ENCODE measurements at places on chromosomes 7 and 10.

DNA sequence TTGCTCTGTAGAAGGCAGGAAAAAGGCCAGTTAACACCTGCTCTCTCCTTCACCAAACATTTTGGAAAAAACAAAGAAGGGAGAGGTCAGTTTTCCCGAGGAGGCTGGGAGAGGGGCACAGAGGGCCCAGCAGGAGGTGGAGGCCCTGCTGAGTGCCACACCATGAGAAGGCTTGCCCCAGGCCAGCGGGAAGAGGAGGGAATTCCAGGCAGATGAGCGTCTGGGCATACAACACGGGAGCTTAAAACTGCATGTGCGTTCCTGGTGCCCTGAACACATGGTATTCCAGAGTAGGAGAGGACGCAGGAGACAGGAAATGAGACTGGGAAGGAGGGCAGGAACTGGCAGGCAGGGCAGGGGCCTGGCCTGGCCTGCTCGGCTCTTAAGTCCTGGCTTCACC, 182.4 kb downstream of the CCDC3 start:
- DNase-seq = no peak

- no peak for DNase-seq
Measured at GRCh38 chr7:98210513-98211220, 572 bp upstream of the BHLHA15 start.

GRCh38 chr10:34696423-34696822, 118.7 kb downstream of the PARD3 start:
- DNase-seq = no peak

GRCh38 chr7:1595027-1595426, 25.2 kb upstream of the PSMG3 start:
- no peak for DNase-seq

DNA sequence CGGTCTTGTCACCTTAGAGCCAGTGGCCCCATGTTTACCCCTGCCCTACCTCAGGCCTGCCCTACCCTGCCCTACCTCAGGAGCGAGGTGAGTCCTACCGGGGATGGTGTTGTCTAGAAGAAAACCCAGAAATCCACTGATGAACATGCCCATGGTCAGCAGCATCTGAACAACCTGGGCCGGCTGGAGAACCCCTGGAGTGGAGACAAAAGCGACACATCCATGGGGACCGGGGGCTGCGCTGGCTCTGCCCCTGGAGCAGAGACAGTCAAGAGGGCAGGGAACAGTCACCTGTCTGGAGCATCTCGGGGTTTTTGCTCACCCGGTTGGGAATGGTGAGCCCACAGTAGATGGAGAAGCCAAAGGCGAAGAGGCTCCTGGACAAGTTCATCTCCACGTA, 36.3 kb downstream of the STRA8 start:
- DNase-seq = no peak

GRCh38 chr10:3068968-3069737, 1.8 kb downstream of the PFKP start:
- DNase-seq = no peak

- DNase-seq = no peak
Measured at GRCh38 chr10:30915146-30915545, 116.5 kb downstream of the ZNF438 start.

DNA sequence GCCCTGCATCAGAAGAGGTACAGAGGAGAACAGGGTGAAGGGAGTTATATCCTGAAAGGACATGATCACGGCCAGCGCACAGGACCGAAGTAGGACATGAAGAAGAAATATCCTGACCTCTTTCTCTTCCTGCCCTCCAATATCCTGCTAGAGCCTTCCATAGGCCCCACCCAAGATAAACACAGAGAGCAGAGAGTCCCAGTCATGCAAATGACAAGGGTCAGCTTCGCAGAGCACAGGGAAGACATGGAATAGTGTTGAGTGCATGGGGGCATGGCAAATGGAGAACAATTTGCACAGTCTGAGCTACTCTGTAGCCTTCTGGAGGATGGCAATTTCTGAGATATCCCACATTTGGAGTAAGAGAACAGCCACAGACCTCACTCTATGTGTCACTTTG, 371.4 kb downstream of the GRM8 start:
- no peak for DNase-seq

- DNase-seq = no peak
Measured at GRCh38 chr7:149245244-149245643, 5.8 kb downstream of the ZNF212 start.

GRCh38 chr7:141209454-141209853, 135.6 kb downstream of the TMEM178B start:
- no peak for DNase-seq

GRCh38 chr7:43905209-43905946, 1.0 kb downstream of the URGCP start:
- peak; percentile 81 for DNase-seq

DNA sequence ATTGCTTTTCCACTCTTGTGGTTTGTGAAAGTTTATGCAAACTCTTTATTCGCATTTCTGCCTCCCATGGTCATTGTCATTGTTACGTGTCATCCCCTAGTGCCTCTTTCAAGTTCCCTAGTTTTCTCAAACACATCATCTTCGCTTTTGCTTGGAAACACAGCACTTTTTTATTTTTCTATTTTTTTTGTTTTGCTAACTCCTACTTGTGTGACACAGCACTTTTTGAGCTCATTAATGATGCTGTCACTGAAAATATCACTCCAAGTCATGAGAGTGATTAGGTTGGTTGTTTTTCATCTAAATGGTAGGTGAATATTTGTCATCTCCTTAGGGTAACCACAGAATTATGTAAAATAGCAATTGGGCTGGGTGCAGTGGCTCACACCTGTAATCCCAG, 8.5 kb upstream of the STX1A start:
- DNase-seq = no peak

DNA sequence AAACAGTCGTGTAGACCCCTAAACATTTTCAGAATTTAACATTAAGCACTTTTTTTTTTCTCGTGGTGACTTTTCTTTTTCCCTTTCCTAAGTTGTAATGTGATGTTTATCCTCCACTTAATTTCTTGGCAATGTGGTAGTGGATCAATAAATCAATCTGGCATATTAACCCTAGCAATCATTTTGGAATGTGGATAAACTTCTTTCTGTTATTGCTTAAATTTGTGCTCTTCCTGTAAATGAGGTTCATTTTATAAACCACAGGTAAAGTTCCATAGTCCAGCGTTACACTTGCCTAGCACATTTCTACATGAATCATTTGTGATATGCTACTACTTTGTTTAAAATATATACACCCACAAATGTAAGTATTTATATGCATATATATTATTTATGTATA, 247.4 kb upstream of the ETV1 start:
- no peak for DNase-seq

GRCh38 chr7:117011419-117012260, 58.3 kb downstream of the ST7 start:
- DNase-seq = no peak

DNA sequence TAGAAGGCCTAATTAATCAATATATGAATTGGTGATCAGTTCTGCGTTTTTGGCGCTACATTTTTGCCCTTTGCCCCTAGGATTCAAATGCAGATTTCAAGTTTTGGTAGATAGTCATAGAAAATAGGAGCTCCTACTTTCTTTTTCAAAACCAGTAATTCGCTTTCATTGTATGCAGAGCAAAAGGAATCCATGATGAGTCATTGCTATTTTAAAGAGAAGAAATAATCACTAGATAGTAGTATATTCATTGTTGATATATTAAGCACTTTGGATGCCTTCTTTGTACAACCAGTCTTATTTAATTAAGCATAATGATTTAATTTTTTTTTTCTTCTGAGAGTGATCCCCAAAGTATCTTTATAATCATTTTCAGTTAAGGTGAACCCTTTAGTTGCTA, 50.3 kb downstream of the CSTF2T start:
- DNase-seq = no peak

GRCh38 chr10:48509974-48510692, 94.7 kb downstream of the ARHGAP22 start:
- DNase-seq = peak; percentile 36

- no peak for DNase-seq
Measured at GRCh38 chr7:122869260-122869659, 17.0 kb downstream of the CADPS2 start.

DNA sequence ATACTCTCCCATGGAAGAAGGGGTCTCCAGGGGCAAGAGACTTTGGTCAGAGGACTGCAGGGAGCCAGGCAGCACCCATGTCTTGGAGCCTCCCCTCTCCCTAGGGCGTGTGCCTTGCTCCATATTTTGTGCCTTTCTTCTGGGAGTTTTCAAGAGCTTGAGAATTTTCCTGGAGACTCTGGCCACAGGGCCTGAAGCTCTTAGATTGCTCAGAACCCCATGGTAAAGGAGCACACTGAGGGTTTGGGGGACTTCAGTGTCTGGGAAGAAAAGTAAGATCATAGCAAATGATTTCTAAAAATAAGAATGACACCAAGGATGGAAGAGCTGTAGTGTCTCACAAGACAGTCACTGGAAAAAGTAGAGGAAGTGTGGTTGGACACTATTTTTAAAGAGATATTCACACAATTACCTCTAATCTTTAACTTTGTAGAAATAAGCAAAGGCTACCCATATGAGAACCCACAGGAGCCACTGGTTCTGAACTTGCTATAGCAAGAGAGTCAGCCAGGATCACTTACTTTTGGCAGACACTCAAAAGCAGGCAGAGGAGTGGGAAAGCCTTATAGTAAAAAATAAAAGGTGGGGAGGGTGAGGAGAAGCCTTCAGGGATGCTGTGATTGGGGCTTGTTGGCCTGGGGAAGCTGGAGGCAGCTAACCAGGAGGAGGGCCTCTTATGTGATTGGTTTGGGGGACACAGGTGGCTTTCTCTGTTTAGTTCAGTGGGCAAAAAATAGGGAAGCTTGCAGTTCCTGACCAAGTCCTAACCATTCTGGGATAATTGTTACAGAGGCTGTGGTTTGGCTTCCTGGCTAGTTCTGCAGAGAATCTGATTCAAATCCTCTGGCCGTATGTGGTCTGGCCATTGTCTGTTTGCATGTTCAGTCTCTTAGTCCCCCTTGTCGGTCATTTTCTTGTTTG, 5.1 kb upstream of the CSGALNACT2 start:
- DNase-seq = no peak

DNA sequence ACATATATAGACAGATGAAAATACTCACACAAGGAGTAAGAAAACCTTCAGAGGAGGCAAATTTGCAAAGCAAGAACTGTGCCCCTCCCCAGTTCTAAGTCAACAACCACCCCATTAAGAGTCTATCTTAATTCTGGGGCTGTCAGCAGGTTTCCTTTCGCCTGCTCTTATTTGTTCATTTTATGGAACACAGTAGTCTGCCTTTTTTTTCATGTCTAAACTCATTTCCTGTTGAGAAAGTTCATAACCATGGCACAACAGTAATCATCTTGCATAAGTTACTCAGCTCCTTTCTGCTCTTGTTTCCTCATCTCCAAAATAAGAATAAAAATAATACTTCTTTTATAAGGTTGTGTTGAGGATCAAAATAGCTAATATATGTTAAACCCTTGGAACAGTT, 25.8 kb upstream of the AMPH start:
- DNase-seq = no peak

- DNase-seq = no peak
Measured at GRCh38 chr7:17312641-17313040, 14.2 kb downstream of the AHR start.

- no peak for DNase-seq
Measured at GRCh38 chr10:23459308-23459939, 20.5 kb downstream of the OTUD1 start.

DNA sequence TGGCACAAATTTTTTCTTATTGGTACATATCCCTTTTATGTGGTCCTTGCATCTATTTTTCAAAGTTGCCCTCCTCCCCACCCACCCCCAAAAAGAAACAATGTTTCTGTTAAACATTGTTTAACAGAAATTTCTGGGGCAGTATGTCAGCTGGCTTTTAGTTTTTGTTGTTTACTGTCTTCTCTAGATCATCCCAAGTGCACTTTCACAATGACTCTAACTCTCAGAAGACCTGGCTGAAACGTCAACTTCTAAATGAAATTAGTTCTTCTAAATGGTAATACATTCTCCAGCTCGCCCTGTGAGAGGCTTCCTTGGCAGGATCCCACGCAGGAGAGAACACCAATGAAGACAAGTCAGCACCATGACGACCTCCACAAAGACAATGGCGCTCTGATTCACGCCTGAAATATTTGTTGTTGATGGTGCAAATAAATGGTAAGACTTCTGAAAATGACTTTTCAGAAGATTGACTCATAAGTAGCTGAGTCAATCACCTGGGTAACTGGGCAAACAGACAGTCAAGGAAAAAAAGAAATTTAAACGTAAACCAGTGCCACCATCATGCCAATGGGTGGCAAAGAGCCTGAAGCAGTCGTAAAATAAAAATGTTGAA, 293.7 kb downstream of the FZD1 start:
- DNase-seq = no peak

DNA sequence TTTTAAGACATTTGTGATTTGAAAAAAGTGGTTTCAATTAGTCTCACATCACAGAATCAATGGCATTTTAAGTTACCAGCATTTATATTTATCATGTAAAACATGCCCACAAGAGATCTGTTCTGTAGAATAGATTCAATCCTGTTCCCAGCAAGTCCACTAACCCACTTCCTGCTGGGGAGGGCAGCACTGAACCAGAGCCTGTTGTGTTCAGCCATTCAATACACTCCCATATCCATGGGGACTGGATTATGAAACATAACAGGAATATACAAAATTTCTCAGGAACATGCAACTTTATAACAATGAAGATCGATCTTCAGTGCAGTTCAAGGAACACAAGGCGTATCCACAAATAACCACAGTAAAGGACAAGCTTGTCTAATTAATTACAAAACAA, 24.4 kb upstream of the ANK3 start:
- DNase-seq = no peak

DNA sequence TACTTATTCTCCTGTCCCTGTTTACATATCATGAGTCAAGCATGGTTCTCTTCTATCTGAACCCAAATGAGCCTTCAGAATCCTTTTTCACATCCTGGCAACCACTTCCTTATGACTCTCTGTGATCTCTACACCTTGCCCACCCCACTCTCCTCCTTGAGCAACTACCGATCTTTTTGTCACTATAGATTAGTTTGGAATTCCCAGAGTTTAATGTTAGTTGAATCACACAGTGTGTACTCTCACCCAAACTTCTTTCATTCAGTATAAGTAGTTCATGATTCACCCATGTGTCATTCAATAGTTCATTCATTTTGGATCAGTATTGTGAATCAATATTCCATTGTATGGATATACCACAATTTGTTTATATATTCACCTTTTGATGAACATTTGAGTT, 55.3 kb downstream of the TFAM start:
- DNase-seq = no peak

DNA sequence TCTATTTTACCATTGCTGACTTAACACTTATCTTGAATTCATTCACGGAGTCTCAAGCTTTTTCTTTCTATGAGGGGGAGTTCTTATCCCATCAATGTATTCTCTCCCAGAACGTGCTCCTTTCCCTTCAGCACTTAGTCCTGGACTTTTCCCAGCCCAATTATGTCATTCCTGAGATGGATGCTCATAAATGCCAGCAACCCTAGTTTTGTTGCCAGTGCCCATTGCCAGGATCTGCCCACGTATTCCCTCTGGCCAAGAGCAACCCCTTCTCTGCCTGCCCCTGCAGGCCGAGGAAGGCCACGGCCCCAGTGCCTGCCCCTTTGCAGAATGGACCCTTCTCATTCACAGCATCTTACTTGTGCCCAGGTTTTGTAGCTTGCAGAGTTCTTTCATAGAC, 67.4 kb upstream of the PPP1R3C start:
- peak; percentile 53 for DNase-seq

Measured in left lobe of liver (tissue), 2 donors.